Stimulated activated CD4-positive, alpha-beta T cell treated with anti-CD3 and anti-CD28 coated beads, Interleukin-2, amount 100 ng/mL, for 24 hours (primary cell): ENCODE measurements at places on chromosomes 1 and 21.

GRCh38 chr1:26321315-26322041, 3.7 kb downstream of the CD52 start:
- DNase-seq: peak; percentile 98

- DNase-seq: no peak
Measured at GRCh38 chr1:8257621-8258020, 60.3 kb upstream of the SLC45A1 start.

DNA sequence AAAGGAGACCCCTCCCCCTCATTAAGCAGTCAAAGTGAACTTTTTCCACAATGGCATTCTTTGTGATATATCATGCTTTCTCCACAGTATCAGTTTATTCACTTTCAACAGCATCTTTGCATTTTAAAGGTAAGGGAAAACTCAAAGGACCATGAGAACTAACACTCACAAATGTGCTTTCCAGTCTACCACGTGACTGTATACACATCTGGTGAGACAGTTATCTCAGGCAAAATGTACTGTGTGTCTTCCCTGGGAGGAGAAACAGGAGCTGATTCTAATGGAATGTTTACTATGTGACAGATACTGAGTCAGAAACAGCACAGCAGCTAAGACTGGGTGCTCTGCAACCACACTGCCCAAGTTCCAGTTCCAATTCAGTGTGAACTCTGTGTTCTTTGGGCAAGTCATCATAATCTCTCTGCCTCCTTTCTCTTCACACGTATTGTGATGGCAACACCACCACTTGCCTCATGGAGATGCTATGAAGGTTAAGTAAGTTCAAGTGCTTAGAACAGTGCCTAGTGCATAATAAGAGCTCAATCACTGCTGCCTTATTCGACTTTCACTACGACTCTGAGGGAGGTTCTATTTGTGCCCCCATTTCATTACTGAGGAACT, 79.0 kb downstream of the SLC45A1 start:
- peak; percentile 33 for DNase-seq

- peak; percentile 29 for DNase-seq
Measured at GRCh38 chr1:1080122-1080757, 6.1 kb upstream of the RNF223 start.

DNA sequence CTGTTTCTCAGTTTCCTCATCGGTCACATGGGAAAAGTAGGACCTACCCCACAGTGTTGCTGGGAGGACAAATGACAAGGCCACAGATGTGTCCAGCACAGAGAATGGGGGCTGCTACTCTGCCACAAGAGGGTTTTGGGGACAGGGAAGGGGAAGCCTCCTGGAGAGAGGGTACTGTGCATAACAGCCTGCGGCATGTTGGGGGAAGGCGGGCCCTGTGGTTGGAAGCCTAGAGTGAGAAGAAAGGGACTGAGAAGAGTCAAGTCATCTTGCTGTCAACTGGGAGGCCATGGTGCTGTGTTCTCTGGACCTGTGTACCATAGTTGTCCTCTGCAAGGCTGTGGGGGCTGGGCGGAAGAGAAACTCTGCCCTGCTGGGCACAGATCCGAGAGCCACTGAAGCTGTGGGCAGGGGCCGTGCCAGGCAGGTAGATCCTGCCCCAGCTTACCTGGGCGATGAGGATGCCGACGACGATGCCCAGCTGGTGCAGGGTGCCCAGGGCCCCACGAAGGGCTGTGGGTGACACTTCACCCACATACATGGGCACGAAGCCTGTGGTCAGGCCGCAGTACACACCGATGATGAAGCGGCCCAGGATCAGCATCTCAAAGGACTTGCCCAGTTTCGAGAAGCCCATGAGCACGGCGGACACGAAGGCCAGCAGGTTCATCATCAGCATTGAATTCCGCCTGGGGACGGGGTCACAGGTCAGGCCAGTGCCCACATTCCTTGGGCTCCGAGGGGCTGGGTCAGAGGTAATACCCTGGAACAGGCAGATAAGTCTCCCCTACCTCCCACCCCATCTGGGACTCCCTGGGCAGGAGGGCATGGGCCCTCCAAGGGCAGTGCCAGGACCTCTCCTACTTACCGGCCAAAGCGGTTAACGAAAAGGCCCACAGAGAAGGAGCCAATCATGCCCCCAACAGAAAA, 28.2 kb downstream of the SLC2A1 start:
- no peak for DNase-seq

- no peak for DNase-seq
Measured at GRCh38 chr21:31410499-31411131, 66.6 kb upstream of the TIAM1 start.

DNA sequence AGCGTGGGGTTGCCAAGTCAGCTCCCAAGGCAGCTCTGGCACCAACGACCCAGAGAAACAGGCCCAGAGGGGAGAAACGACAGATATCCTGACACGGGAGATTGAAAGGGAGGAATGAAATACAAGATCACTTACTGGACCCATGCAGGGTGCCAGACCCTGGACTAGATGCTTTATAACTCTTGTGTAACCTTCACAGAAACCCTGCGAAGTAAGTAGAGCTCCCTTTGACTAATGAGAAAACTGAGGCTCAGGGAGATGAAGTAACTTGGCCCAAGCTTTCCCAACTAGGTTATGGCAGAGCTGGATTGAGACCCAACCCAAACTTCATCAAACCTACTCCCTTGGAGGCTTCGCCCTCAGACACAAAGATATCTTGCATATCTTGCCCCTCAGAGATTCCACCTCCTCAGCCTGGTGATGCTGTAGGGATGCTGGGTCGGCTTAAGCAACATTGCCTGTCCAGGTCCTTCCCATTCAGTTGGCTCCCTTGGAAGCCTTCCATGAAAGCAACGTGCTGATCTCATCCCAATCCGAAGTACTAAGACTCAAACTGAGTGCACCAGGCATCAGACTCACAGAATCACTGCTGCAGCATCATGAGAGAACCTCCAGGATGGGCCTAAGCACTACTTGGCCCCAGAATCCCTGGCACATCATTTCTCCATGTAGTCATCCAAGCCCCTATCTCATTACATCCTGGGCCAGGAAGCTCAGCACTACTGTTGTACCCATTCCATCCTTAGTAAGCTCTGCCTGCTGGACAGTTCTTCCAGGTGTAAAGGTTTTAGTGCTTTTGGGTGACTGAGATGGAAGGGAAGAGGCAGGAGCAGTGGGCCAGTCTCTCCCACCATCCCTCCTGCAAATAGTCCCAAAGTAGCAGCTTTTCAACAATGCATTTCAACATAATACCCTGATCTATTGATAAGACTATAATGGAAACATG, 1.1 kb upstream of the IGSF9 start:
- no peak for DNase-seq

- DNase-seq: no peak
Measured at GRCh38 chr1:227942021-227942715, 5.6 kb downstream of the WNT9A start.

GRCh38 chr1:192907545-192908243, 98.9 kb downstream of the RGS2 start:
- DNase-seq: no peak
